ENCODE measurements at places on chromosomes 3 and 15.
A peak's percentile ranks its signal among the peaks of the same experiment; 100 is the strongest.

DNA sequence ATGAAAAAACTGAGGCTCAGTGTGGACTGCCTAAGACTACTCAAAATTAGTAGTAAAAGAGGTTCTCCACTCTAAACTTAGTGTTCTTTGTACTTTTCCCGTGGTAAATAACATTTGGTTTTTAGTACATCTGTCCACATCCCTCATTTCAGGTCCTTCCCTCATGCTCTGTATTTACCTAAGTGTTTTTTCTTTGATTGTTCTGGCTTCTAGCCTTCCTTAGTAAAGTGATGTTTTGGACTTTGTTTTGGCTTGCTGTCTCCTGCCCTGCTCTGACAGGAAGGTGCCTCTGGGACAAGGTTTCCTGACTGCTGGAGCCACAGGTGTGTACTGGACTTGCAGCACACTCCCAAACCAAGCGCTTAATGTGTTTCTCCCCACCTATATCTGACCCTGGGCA lies 29.9 kb upstream of the ALDH1A2 start:
- no peak for DNase-seq

- DNase-seq = no peak
These were observed 78.6 kb downstream of the ADAMTS7 start for GRCh38 chr15:78732634-78733033.

- peak; percentile 68 for DNase-seq
These were observed 324.3 kb downstream of the CHST2 start for GRCh38 chr3:143443851-143444331.

- no peak for DNase-seq
These were observed 149.5 kb downstream of the MEX3B start for GRCh38 chr15:81896356-81896755.

DNA sequence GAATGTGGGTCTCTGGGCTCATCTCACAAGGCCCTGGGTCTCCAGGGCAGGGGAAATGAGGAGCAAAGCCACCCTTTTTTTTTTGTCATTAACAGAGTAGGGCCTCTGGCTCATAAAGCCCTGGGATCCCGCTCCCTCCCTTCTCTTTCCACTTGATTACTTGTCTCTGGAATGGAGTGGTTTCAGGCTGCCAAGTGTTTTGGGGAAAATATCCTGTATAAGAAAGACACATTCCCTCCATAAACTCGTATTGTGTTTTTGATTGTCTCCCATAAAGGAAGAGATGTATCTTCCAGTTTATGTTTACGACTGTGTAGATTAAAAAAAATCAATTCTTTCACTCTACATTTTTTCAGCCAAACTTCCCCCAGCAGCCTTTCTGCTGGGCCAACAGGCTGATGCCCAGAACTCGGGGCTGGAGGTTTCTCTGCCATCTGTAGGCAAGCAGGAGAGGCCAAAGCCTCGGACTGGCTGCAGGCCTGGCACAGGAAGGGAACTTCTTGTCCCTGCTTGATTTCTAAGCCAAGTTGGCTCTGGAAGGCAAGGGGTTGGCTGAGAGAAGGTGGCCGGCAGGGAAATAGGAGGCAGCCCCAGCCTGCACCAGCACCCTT lies 49.4 kb upstream of the INSYN1 start:
- DNase-seq = no peak

- DNase-seq = no peak
These were observed 7.0 kb downstream of the CRYGS start for GRCh38 chr3:186536883-186537844.

GRCh38 chr3:113212844-113213375 lies 1.6 kb downstream of the BOC start:
- no peak for DNase-seq

- peak; percentile 80 for DNase-seq
These were observed 63.3 kb upstream of the RGMA start for GRCh38 chr15:93152360-93152759.

DNA sequence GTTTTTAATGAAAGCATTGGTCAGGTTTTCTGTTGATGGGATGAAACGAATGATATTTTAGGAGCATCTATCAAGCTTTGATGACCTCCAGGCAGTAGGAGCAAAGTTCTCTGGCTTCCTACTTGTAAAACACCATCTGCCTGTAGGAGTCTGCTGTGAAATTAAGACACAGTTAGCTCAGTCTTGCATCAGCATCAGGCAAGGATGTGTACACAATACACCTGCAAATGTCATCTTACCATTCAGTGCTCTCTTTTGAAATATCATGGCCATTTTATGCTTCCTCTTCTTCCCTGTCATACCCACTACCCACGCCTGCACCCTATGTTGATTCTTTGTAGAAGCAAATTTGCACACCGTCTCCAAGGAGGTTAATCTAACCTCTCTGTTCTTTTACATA lies 38.2 kb downstream of the B3GALNT1 start:
- no peak for DNase-seq

DNA sequence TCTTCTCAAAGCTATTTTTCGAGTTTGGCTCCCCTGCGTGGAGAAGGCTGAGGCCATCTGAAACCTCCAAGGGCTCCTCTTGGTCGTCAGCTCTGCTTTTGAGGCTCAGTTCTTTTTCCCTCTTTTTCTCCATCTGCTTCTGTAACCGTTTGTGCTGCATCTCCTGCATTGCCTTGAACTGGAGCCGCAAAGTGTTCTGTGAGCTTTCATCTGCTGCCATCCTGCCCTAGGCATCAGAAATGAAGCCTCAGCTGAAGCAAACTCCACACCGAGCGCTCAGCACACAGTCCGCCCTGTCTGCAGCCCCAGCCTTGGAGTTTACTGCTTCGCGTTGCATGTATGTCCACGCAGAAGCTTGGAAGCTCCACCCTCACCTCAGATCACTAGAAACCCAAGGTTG lies 14.9 kb downstream of the CCDC13 start:
- DNase-seq = no peak

GRCh38 chr15:26972636-26973035 lies 1.7 kb downstream of the GABRG3 start:
- no peak for DNase-seq

- no peak for DNase-seq
These were observed 77.0 kb upstream of the SEC13 start for GRCh38 chr3:10397879-10398278.

DNA sequence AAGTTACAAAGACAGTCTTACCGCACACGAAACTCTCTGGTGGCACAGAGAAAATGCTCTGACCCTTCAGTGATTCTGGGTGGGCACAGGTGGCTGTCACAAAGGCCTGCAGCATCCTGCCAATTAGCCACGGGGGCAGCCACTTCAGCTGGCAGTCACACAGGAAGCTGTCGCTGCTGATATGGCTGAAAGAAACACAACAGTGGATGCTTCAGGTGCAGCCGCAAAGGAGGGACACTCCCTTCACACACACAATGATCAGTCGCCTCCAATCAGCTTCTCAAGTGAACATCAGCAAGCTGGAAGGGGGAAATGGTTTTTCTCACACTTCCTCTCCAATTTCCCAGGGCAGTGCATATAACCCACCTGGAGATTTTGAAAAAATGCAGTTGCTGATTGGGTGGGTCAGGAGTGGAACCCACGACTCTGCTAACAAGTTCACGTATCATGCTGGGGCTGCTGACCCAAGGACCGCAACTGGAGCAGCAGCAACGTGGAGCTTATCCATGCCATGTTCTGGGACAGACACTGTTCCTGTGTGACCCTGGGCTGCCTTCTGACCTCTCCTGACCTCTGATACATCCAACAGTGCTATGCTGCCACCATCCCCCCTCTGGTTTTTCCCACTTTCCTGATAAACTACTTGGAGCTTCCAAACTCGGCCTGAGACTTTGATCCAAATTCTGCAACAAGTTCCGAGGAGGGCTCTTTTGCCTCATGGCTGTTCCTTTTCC lies 106.6 kb downstream of the LRIG1 start:
- DNase-seq = peak; percentile 73

GRCh38 chr3:171407759-171408158 lies 52.4 kb downstream of the TNIK start:
- DNase-seq = no peak

- no peak for DNase-seq
These were observed 40.2 kb upstream of the TF start for GRCh38 chr3:133706033-133706432.

- no peak for DNase-seq
These were observed 675.4 kb upstream of the SGO1 start for GRCh38 chr3:20861454-20861853.

DNA sequence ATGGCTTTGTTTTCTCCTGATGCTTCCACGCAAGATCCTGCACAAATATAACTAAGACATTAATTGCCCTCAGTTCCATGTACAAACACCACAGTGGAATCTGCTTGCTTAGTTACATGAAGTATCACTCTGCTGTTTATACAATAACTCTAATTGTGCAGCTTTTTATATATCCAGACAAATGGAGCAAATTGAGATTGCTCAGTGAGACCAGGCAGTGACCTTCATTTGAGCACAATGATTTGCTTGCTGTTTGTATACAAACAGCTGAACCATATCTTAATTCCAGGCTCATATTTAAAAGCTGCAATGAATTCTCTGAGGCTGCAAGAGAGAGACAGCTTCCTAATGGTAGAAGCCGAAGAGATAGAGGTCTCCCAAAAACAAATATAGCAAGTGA lies 243.7 kb downstream of the CADPS start:
- no peak for DNase-seq

- peak; percentile 11 for DNase-seq
These were observed 15.2 kb upstream of the ITGA11 start for GRCh38 chr15:68447209-68447608.

GRCh38 chr3:69016901-69017300 lies 3.4 kb upstream of the EOGT start:
- DNase-seq = no peak

DNA sequence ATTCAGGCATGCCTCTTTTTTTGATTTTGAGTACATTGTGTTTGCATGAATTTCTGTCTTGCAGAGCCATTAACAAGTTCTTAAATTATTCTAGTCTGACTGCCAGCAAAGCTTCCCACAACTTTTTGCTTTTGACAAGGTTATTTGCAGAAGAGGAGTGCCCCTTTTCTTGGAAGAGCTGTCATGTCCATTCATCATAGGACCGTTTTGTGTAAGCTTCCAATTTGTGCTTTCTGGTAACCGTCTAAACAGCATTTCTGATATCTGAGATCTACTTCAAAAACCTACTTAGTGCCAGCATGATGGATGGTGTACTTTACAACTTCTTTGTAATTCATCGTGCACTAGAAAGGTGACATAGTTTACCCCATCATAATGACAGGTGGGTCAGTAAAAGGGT lies 379.7 kb downstream of the NAALADL2 start:
- no peak for DNase-seq

DNA sequence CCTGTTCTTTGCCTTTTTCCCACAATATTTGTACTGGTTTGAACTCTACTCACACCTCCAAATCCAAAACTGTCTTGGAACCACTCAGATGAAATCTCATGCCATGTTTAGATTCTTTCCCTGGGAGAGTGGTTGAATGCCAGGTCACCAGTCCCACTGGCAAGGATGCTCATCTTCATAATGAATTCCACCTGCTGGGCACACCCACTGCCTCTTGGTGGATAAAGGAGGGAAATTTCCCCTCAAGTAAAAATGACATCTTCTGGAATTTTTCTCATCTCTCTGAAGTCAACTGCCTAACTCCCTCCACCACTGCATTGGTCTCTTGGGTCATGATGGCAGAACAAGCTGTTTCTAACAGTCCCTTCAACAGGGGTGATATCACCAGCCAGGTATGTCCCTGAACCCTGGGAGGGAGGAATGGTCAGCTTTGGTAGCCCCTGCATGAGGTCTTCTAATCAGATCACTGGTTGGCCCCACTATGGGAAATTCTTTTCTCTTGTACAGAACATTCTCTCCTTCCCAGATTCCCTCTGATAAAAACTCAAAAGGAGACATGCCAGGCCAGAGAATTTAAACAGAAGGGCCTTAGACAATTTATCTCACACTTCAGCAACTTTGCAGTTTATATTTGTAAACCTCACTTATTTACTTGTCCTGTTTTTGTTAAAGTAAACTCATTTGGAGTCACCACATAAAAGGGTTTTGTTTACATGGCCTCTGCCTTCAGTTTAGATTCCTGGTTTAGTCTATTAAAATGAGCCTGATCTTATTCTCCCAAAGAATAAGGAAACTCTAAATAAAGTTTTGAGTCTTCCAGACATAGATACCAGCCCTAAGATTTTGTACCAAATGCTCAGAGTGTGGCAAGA lies 143.4 kb downstream of the WNT5A start:
- DNase-seq = no peak

GRCh38 chr15:100683434-100683833 lies 81.0 kb downstream of the ASB7 start:
- DNase-seq = no peak

- DNase-seq = peak; percentile 62
These were observed 62.7 kb upstream of the ZNF148 start for GRCh38 chr3:125437631-125438435.
